ENCODE measurements at places on chromosomes 2 and 18.

- DNase-seq = no peak
These were observed 85.8 kb downstream of the PLEKHM3 start for GRCh38 chr2:207939342-207940108.

GRCh38 chr2:168404764-168405163 lies 51.3 kb upstream of the CERS6 start:
- peak; percentile 9 for DNase-seq

- no peak for DNase-seq
These were observed 84.5 kb upstream of the TLK1 start for GRCh38 chr2:171244970-171245782.

DNA sequence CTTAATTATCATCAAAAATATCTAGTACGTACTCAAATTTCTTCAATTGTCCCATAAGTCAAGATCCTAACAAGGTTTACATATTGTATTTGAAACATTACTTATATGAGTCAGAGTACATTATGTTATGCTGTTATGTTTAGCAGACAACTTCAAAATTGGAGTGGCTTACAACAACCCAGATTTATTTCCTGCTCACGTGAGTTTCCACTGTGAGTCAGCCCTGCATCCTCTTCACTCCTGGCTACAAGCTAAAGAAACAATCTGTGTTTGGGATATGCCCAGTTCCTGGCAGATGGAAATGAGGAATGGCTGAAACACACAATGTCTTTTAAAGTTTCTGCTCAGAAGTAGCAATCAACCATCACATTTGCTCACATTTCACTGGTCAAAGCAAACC lies 31.5 kb upstream of the TANC1 start:
- DNase-seq = no peak

DNA sequence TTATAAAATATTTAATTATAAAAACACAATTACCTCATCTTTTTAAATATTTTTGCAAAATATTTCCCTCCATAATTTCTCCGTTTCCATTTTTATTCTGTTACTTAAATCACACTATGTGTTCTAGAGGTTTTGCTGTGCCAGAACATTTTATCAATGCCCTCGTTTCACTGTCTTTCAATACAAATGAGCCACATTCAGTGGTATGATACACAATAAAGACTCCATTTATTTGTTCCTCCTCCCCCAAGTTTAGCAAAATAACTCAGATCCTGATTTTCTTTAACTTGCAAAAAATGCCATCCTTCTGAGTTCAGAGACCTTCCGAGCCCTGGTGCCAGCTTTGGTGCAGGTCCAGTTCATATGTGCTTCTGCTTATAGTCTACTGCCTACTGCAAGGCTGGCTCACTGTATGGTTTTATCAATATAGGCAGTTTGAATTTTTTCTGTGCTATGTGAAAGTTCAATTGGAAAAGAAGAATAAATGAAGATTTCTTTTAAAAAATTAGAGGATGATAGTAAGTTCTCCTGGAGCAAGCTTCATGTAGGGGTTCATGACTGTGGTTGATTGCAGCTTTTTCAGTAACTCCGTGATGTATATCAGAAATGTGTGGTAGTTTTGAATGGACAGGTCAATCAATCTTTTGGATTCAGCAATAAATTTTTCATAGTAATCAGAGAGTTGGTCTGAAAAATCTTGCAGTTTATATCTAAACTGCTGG lies 42.5 kb downstream of the APOB start:
- no peak for DNase-seq

DNA sequence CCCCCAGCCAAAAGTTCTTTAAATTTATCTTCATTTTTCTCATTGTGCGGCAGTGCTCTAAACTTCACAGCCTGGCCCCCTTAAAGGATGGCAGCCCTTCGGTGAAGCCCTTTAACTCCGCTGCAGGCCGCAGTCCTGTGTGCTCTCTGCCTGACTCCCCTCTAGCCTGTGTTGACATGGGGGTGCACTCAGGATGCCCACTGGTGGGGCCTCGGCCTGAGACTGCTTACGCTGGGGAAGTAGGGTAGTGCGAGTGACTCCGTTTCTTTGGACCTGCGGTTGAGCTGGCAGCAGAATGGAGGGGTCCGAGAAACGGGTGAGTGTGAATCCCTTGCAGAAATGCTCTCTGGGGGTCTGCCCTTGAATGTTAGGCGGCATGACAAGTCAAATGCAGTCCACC lies 5.6 kb downstream of the RAB12 start:
- DNase-seq = no peak

DNA sequence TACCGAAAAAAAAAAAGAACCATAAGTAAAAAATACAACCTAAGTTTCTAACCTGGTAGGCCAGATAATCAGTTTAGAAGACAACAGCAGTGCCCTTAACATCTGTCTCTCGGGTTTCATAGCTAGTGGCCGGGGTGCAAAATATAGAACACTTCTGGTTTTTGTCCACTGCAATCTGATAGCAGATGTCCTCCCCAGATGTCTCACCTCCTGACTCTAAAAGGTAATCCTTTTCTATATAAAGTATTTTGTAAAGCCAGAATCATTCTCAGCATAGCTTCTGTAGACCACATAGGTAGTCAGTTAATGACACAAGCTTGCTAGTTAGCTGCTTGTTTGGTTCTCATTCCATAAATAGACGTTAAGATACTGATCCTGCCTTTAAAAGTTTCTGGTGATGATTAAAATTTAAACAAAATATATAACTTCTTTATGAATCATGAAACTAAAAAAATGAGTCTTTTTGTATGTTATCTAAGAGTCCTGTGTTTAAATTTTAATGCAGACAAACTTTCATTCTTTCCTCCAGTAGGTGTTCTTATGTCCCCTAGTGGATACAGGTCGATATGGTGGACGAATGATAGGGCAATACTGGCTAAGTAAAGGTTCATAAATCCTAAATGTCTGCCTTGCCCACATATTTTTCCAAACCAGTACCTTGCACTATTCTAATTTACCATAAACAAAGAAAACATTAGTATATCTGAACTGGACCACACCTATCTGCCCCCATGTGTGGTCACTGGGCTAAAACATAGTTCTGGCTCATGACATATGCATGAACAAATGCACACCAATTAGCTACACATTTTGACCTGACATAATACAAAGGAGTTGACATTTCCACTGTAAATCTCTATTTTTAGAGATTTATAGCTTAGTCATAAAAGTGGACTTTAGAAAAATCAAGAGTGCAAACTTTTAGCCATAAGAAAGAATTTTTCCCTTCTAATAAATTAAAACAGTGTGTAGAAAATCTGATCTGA lies 171.0 kb downstream of the SRBD1 start:
- peak; percentile 3 for DNase-seq

GRCh38 chr2:238162846-238163441 lies 4.2 kb downstream of the ERFE start:
- DNase-seq = peak; percentile 10

- no peak for DNase-seq
These were observed 12.3 kb downstream of the KCTD1 start for GRCh38 chr18:26536032-26536431.

DNA sequence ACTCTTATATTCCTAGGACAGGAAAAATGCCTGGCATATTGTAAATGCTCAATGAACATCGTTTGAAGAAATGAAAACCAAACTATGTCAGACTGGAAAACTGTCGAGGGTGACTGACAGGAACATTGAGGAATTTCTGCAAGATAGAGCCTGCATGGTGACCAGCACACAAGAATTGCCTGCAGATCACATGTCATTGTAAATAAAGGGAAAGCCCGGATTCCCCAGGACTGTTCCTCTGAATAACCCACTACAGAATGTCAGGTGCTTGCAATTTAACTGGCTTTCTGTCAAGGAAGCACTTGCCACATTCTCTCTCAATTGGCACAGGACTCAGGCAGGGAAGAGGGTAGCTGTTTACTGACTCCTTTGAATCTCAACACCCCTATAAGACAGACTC lies 129.0 kb upstream of the REG3G start:
- DNase-seq = no peak

DNA sequence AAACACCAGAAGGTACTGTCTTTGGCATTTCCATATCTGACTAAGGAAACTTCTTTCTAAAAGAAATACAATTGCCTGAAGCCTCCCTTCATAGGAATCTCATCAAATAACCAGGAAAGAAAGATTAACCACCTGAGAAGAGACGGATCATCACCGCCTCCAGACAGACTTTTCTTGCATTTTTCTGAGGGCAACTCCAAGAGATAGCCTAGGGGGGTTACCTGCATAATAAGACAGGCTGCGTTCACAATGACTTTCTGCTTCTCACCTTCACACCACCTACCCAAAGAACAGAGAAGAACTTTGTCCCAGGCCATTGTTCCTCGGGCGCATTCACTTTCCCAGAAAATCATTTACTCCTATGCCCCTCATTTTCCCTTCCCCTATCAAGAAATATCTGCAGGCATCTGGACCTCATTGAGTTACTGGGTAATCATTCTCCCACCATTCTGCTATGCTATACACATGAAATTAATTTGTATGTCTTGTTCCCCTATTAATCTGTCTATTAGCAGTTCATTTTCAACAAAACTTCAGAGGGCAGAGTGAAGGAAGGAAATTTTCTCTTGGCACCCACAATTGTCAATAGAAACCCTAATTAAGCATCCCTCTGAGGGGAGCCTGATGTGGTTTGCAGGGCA lies 8.3 kb upstream of the POMC start:
- no peak for DNase-seq

DNA sequence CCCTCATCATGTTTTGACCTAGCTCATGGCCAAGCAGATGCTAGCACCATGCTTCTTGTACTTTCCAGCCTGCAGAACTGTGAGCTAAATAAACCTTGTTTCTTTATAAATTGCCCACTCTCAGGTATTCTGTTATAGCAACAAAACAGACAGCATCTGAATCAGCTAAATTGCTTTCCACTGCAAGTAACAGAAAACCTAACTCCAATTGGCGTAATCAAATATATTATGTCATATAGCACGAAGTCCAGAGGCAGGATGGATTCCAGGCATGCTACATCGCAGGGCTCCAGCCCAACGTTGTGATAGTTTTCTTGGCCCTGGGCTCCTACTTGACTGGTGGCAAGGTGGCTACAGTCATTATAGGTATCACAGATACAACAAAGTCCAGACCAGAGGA lies 10.4 kb upstream of the CUL3 start:
- DNase-seq = no peak

- no peak for DNase-seq
These were observed 82.1 kb downstream of the RNF144A start for GRCh38 chr2:6999211-6999877.

DNA sequence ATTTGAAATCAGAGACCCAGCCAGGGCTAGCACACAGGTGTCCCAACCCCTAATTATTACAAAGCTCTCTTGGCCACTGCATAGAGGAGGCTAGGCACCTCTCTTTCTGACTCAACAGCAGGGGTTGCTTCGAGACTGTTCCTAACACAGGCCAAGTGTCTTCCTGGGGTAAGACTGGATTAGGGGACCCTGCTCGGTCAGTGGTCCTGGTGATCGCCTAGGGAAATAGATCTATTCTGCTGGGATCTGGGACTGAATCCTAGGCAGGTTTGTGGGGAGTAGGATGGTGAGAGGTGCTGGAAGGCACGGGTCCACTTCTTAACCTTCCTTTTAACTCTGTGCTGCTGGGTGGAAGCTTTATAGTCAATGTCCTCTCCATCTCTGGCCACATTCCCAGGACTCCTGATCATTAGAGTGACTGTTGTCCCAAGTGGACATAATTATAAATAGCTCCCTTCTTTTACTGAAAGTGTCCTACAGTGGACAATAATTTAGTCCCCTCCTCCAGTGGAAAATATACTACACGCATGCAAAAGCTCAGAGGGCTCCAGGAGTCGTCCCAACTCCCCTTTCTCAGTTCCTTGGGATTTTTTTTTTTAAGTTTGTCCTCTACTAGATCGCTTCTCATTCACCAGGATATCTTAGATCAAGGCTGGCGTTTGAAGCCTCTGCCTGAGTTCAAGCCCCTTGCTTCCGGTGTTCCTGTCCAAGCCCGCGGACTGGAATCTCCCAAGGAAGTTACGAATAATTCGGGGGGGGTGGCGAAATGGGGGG lies 1.3 kb upstream of the TRIB2 start:
- DNase-seq = no peak

DNA sequence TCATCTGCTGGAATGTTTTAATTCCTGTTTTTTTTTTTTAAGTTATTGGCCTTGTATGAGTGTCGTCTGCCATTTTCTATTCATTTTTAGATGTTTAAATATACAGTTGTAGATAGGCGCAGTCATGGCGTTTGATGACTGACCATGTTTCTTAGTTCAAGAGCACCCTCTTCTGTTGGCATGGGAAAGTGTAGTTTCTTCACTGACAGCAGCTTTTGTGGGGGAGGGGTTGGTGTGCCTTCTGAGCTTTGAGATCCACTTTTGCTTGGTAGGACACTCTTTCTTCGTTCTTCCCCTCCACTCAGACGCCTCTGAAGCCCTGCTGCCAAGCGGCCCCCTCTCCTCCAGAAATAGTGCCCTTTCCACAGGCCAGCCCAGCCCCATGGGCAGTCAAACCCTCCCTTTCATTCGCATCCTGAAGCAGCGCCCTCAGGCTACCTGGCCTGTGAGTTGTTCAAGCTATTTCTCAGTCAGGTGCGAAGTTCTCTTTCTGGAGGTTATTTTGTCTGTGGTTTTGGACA lies 492.0 kb downstream of the TNS1 start:
- DNase-seq = peak; percentile 49

DNA sequence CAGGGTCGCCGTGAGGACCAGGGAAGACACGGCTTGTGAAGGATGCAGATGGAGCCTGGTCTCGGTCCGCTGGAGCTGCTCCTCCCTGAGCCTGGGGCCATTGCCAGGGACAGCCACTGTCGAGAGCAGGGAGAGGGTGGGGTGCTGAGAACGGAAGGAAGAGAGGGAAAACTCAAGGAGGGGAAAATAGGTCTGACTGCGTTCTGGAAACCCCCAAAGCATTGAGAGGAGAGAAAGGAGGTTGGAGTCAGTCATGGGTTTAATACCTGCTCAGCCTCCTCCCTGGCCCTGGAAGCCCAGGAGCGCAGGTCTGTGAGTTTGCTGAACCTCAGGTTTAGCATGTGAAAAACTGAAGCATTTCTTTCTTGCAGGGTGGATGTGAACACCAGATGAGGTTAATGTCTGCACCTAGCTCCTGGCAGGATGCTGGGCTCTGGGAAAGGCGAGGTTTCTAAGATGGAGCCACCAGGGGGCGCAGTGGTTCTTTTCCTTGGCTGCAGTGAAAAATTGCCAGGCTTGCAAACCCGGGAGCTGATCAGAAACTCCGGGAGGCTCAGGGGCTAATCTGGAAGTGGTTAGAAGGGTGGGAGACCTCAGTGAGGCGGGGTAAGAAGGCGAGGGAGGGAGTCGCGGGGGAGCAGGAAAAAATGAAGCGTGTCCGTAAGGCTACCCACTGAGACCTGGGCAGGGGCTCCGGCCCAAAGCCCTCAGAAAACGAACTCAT lies 33.6 kb upstream of the RNF149 start:
- DNase-seq = peak; percentile 69

DNA sequence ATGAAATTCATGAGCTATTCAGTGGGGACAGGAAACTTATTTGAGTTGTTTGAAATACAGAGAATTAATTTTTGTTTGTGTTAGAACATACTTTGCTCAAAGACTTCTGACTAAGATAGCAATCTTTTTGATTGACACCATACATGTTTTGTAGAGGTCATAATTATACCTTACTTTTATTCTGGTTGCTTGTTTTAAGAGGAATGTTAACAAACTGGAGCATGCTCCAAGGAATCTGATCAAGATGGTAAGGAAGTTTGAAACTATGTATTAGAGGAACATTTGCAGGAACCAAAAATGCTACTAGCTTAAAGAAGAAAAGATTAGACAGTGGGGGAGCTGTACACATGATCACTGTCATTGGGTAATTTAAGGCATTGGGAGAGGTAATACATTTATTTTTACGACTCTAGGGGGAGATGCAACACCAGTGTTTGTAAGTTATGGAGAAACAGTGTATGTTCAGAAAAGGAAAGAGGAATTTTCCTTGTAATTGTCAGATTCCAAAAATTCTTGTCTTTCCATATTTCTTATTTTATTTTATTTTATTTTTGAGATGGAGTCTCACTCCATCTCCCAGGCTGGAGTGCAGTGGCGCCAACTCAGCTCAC lies 8.0 kb downstream of the AGFG1 start:
- no peak for DNase-seq

Data from HuH-7.5 (cell line).